CD4-positive, alpha-beta T cell treated with Interleukin-17A for 1 hour (primary cell): ENCODE measurements at places on chromosomes 6 and 20.

- no peak for DNase-seq
Observed at GRCh38 chr6:5305968-5306626, 44.8 kb downstream of the FARS2 start.

DNA sequence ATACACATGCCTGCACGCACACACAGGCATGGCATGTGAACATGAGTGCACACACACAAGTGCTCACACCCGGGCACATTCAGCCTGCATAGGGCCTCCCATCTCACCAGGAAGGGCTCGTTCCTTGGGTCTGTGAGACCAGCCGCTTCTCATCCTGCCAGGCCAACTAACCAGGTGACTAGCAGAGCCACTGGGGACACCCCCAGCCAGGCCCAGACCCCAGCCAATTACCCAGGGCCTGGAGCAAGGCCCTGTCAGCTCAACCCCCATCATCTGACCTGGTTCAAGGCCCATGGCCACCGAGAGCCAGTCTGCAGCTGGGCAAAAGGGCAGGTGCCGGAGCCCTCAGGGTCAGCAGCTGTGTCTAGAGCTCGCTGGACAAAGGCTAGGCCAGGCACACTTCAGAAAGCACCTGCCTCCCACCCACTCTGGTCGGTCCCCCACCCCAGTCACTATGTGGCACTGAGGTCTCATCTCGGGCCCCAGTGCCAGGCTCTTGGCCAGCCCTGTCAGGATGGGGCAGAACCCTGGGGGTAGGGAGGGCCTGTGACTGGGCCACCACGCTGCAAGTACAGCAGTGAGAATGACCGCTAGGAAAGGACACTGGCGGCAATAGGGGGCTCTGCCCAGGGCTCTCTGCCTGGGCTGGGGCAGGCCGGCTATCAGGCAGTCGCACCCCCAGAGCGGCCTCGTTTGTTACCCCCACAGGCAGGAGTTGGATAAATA is 26.8 kb upstream of the MRGBP start:
- DNase-seq: no peak

DNA sequence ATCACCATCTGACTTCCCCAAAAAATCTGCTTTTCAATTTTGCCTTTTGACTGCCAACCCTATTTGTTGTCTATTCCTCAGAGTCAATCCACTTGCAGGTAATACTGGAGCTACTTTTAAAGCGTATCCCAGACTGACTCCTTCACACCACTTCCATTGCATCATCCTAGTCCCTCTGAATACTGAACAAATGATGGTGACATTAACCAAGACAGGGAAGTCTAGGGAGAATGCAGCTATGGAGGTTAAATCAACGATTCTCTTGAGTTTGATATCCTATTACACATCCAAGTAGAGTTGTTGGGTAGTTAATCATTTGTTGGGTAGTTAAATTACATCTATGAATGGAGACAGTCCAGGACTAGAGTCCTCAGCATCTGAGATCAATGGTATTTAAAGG is 2.0 kb downstream of the OGFRL1 start:
- no peak for DNase-seq

GRCh38 chr6:157648561-157648960 is 174.5 kb upstream of the SNX9 start:
- DNase-seq: no peak

DNA sequence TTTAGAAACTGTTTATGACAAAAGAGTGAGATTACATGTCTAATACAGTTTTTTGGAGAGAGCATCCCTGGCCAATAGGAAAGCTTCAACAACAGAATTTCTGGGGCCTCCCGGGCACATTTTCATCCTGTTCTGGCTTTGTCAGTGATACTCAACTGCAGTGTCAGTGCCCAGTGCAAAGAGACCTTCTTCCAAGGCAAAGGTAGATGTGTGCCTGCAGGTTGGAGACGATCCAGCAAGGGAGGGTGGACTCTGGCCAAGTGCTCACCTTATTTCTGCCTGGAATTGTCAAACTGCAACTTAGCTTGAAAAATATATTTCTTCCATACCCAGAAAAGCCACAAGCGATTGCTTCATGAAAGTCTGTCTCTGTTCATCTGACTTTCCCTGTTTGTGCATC is 211.6 kb upstream of the SNX9 start:
- DNase-seq: no peak

DNA sequence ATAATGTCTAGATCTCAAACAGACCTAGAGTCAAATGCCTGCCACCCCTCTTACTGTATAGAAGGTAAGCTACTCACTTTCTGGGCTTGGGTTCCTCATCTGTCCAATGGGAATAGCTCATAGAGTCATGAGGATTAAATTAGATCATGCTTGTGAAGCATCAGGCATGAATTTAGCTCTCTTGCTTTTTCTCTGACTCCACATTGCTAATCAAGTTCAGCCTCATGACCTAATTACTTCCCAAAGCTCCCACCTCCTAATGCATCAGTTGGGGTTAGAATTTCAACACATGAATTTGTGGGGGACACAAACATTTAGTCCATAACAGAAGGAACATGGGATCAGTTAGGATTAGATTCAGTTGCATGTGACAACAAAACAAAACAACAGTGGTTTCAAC is 4.6 kb upstream of the DDX27 start:
- no peak for DNase-seq

DNA sequence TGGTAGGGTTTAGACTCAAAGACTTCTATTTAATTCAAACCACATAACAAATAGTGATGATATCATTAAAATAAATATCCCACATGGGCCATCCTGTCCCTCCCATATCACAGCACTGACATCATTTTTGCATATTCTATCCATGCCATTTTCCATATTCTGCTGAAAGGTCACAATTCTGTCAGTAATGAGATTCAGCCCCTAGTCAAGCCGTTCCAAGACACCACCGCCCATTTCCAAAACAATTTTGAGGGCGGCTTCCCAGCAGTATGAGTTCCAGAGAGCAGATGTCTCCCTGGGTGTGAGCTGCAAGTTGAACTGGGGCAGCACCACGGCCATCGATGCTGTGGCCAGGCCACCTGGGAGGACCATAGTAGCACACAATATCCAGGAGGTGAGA is 65.1 kb upstream of the PLEKHG1 start:
- DNase-seq: no peak

DNA sequence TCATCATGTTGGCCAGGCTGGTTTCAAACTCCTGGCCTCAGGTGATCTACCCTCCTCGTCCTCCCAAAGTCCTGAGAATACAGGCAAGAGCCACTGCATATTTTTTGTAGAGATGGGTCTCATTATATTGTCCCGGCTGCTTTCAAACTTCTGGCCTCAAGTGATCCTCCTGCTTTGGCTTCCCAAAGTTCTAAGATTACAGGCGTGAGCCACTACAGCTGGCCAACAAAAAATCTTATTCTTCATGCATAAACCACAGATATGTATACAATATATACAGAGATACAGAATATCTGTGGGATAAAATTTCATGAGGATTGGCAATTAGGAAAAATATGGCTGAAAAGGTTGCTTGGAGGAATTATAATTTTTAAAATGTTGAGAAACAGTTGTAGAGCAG is 49.9 kb downstream of the SLC35A1 start:
- no peak for DNase-seq

DNA sequence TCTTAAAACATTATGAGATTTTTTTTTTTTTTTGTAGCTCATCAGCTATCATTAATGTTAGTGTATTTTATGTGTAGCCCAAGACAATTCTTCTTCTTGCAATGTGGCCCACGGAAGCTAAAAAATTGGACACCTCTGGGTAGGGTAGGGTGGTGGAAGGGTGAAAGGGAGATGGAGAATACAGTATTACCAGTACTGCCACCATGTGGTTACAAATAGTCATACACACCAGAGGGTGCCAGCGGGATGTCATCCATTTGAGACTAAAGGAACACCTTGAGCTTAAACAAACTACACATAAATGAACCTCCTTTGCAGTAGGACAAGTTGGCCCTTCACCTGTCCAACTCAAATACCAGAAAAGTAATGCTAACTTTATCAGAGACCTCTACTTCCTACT is 601.9 kb downstream of the HTR1B start:
- no peak for DNase-seq

DNA sequence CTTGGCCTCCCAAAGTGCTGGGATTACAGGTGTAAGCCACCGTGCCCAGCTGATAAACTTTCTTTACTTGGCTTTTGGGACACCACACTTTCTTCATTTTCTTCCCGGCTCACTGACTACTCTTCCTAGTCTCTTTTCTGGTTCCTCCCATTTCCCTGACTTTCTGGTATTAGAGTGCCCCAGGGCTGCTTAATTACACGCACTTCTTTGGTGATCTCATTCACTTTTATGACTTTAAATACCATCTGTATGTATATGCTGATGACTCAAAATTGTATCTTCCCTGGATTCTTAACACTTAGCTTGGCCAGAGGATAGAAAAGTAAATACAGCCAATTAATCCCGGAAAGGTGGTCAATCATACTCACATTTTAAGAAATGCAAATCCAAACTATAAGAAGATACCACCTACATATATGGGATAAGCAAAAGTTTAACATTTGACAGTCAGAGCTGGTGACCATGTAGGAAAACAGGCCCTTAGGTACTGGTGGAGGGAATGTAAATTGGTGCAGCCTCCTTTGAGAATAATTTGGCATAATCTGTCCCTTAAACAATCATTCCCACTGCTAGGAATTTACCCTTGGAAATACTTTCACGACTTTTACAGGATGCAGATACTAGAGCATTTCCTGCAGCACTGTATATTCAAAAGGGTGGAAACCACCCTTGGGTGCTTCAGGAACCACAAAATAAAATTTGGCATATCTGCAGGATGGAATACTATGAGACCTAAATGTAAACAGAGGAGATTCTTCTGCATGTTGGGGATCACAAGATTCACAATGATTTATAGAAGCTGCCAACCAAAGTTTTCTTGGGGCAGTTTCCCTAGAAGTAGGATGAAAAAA is 9.4 kb upstream of the NANP start:
- DNase-seq: no peak

DNA sequence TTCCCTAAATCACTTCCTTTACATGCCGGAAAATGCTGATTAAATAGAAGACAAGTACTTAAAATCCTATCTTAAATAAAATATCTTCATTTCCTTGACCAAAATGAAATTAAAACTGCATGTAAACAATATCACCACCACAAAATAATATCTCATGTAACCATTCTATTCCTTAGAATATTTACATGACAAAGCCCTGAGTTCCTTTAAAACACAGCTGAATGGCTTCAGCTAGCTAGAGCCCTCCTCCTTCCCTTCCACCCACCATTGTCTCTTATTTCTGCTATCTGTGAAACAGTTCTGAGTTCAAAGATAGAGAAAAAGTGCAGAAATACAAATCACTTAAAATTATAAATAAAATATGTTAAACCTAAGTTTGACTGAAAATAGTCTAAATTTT is 103.1 kb downstream of the HIVEP2 start:
- peak; percentile 38 for DNase-seq

GRCh38 chr6:4466769-4467480 is 309.3 kb upstream of the CDYL start:
- no peak for DNase-seq

GRCh38 chr6:551829-552350 is 105.0 kb downstream of the HUS1B start:
- DNase-seq: no peak

DNA sequence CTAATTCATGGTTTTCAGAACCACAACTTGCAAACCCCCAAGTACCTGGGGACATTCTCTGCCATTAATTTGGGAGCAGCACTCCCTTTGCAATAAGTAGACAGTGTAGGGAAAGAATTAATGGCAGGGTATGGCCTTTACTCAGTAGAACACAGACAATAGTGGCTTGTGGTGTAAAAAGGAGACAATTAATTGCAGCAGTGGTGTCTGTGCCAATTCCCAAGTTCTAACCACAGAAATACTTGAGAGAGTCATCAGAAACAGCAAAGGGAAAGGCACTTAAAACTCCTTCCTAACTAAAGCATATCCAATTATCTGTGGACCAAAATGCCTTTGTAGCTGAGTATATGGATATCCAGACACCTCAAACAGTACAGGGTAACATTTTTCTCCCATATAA is 257.6 kb upstream of the POU3F2 start:
- DNase-seq: no peak

DNA sequence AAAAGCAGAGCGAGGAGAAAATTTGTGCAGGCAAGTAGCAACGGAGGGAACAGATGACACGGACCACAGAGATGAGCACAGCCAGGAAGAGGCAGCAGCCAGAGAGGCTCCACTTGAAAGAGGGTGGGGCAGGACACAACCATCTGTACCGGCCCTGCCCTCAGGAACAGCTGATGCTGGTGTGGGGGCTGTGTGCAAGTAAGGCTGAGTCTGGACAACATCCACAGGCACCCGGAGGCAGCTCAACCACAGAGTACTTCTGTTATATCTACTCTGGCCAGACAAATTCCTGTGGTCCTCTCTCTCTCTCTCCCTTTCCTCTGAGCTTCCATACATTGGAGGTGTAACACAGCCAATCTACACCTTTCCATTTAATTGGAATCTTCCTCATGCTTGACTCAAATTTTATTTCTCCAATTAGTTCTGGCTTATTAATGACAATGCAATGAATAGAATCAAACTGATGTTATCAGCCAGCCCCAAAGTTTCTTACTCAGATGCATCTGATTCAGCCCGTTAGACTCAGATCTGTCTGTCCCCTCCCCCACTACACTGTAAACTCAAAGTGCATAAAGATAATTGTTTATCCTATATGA is 24.9 kb downstream of the KIF13A start:
- DNase-seq: no peak

DNA sequence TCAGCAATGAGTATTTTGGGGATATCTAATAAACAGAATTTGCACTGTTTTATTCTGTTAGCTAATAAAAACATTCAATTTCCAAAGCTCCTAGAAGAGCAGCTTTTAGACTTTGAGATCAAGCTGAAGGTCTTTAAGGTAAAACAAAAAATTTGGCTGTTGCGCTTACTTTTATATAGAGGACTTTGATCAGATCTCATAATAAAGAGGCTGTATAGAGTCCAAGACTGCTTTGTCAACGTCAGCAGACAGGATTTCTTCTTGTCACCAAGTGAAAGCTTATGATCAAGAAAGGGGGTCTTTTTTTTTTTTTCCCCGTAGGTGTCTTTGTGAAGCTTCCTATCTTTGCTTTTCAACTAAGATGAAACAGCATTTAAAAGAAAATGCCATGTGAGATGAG is 556.5 kb upstream of the SLC35B3 start:
- DNase-seq: no peak

GRCh38 chr6:146302994-146303393 is 240.6 kb upstream of the RAB32 start:
- DNase-seq: no peak

- DNase-seq: no peak
Observed at GRCh38 chr6:147674794-147675193, 166.3 kb downstream of the SAMD5 start.

DNA sequence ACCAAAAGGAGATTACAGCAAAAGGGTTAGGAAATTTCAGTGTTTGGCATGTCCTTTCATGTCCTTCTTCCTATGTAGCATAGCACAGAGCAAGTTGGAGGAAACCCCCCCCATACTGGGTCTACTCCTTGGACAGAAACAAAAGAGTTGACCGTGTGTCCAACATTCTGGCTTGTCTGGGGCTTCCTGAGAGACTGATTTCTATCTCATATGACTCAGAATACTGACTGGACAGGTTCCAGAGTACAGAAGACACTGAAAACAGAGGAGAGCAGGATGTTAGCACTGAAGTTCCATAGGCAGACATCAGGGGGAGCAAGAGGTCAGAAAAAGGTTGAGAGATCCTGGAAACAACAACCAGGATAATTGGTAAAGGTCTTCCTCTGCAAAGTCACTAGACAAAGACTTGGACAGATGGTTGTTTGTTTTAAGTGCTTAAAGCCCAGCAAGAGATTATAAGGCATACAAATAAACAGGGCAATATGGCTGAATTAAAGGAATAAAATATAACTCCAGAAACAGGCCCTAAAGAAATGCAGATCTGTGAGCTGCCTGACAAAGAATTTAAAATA is 48.4 kb downstream of the USP49 start:
- peak; percentile 71 for DNase-seq

- no peak for DNase-seq
Observed at GRCh38 chr20:1130847-1131246, 12.4 kb downstream of the PSMF1 start.
